Mesothelial cell of epicardium (in vitro differentiated cells): ENCODE measurements at places on chromosomes 7 and 10. TPM values are rescaled to one million over a fixed set of nuclear protein-coding genes. Genes with fewer than 3 reads are reported as not detected.

Gene CFAP43
- total RNA-seq: 1.0 to 2.1 TPM (median 1.9 TPM) in 3 replicates

Gene GNGT1
- total RNA-seq: not detected in 3 replicates

Gene NKX1-2
- not detected in 3 replicates for total RNA-seq

Gene RHBDD2
- total RNA-seq: 52.5 to 54.7 TPM (median 53.7 TPM) in 3 replicates

Gene ZDHHC4
- 66.9 to 75.3 TPM (median 67.9 TPM) in 3 replicates for total RNA-seq

Gene DPYSL4
- 13.1 to 18.6 TPM (median 14.4 TPM) in 3 replicates for total RNA-seq

Gene FOXP2
- 13.9 to 18.2 TPM (median 15.3 TPM) in 3 replicates for total RNA-seq

Gene CYP3A4
- total RNA-seq: not detected in 3 replicates

Gene DGKB
- total RNA-seq: 3.1 to 3.9 TPM (median 3.5 TPM) in 3 replicates

Gene SLC18A3
- total RNA-seq: 0.18 to 0.34 TPM (median 0.18 TPM) in 3 replicates

Gene PDGFA
- total RNA-seq: 74.0 to 78.8 TPM (median 75.3 TPM) in 3 replicates

Gene PLXNA4
- total RNA-seq: 4.3 to 5.2 TPM (median 4.5 TPM) in 3 replicates

Gene NUTM2D
- total RNA-seq: 10.1 to 11.2 TPM (median 11.0 TPM) in 3 replicates

Gene CCDC172
- not detected in 3 replicates for total RNA-seq

Gene LOXL4
- total RNA-seq: 7.0 to 7.9 TPM (median 7.5 TPM) in 3 replicates

Gene KCNMA1
- total RNA-seq: 38.4 to 44.0 TPM (median 41.3 TPM) in 3 replicates

Gene SPAM1
- total RNA-seq: not detected in 3 replicates

Gene NUB1
- total RNA-seq: 47.7 to 52.4 TPM (median 52.3 TPM) in 3 replicates

Gene TRIM50
- total RNA-seq: not detected in 3 replicates

Gene HMX2
- not detected in 3 replicates for total RNA-seq

Gene NUTM2E
- 0.78 to 1.0 TPM (median 0.81 TPM) in 3 replicates for total RNA-seq

Gene AUTS2
- 116 to 135 TPM (median 122 TPM) in 3 replicates for total RNA-seq

Gene SPACDR
- 2.0 to 3.6 TPM (median 3.3 TPM) in 3 replicates for total RNA-seq

Gene NEUROG3
- not detected in 3 replicates for total RNA-seq

Gene TLX1
- total RNA-seq: not detected in 3 replicates

Gene SLC26A4
- 0.14 to 0.16 TPM in 2 of 3 replicates, not detected in the other for total RNA-seq

Gene CALY
- 2.1 to 3.7 TPM (median 2.1 TPM) in 3 replicates for total RNA-seq

Gene PARD3
- 68.6 to 73.4 TPM (median 73.2 TPM) in 3 replicates for total RNA-seq

Gene TWIST1
- total RNA-seq: 111 to 126 TPM (median 120 TPM) in 3 replicates

Gene SPDYE18
- 0.63 to 0.90 TPM (median 0.89 TPM) in 3 replicates for total RNA-seq

Gene ADCY1
- total RNA-seq: 3.1 to 4.7 TPM (median 4.5 TPM) in 3 replicates

Gene LDB3
- total RNA-seq: 0.14 to 0.44 TPM (median 0.22 TPM) in 3 replicates

Gene CDC14C
- total RNA-seq: 0.07 to 0.11 TPM in 2 of 3 replicates, not detected in the other

Gene HMX3
- total RNA-seq: not detected in 3 replicates

Gene SRRM3
- 6.9 to 8.2 TPM (median 7.7 TPM) in 3 replicates for total RNA-seq

Gene SERPINE1
- total RNA-seq: 11.4 to 15.1 TPM (median 14.2 TPM) in 3 replicates

Gene STRIP2
- 1.8 to 1.9 TPM (median 1.9 TPM) in 3 replicates for total RNA-seq

Gene CPA1
- total RNA-seq: 0.75 to 1.4 TPM (median 1.1 TPM) in 3 replicates

Gene PDE1C
- 0.68 to 2.1 TPM (median 0.94 TPM) in 3 replicates for total RNA-seq

Gene SPDYE11
- total RNA-seq: 0.11 to 0.18 TPM in 2 of 3 replicates, not detected in the other

Gene CHST15
- 34.5 to 39.4 TPM (median 35.9 TPM) in 3 replicates for total RNA-seq

Gene TMEM270
- total RNA-seq: not detected in 3 replicates

Gene ADAM12
- total RNA-seq: 10.1 to 13.4 TPM (median 13.3 TPM) in 3 replicates

Gene TMEM273
- total RNA-seq: not detected in 3 replicates

Gene FRG2B
- not detected in 3 replicates for total RNA-seq

Gene FAM131B
- 5.6 to 6.1 TPM (median 5.8 TPM) in 3 replicates for total RNA-seq

Gene GSTO2
- 11.7 to 13.5 TPM (median 12.7 TPM) in 3 replicates for total RNA-seq

Gene DNAJC1
- 23.7 to 27.2 TPM (median 26.2 TPM) in 3 replicates for total RNA-seq
